T-helper 2 cell (primary cell): ENCODE measurements at places on chromosomes 5 and 9.

DNA sequence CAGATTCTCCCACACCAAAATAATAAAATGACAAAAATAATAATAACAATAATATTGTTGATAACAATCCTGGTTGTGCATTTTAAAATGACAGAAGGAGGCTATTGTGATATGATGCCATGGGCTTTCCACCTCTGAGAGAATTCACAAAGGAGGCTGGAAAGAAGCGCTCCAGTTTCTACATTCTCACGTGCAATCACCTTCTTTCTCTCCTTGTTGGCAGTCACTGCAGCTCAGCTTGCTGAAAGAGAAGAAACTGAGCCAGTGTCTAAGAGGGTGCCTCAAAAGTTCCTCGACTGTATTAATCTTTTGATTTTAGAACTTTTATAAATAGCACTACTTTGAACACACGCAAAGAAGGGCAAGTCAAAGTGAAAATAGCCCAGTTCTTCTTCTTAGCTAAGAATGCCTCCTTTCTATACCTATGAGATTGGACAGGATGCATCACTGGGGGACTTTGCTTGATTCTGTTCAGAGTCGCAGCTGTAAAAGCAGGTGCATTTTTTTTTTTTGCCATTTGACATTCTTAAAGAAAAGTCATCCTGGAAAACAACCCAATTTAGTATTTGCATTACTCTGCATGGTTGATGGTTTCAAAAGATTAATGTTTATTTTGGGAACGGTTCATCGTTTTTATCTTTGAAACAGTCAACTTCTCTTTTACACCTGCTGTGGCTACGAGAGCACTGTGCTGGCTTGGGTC lies 12.4 kb upstream of the SUB1 start:
- peak; percentile 59 for DNase-seq

GRCh38 chr5:164306662-164307061 lies 801.2 kb downstream of the MAT2B start:
- no peak for DNase-seq

DNA sequence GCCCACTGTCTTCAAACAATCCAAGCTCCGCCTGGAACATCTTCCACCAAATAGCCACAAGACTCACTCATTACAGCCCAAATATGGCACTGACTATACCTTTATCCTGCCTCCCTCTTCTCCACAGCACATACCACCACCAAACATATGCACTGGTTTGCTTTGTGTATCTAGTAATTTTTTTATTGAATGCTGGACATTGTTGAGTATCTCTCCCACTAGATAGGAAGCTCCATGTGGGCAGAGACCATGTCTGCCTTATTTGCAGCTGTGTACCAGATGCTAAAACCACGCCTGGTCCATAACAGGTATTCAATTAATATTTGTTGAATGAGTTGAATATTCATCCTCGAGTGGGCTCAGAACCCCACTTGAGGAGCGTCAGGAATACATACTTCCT lies 67.2 kb upstream of the FUBP3 start:
- DNase-seq: no peak

GRCh38 chr9:75692309-75692708 lies 198.2 kb upstream of the PCSK5 start:
- DNase-seq: no peak

GRCh38 chr9:34545497-34545896 lies 22.7 kb upstream of the ENHO start:
- no peak for DNase-seq

- no peak for DNase-seq
Observed at GRCh38 chr9:109789556-109789955, 9.6 kb downstream of the PALM2AKAP2 start.
